Hindlimb muscle (tissue), 1 donor: ENCODE measurements at places on chromosomes 3 and 15.

DNA sequence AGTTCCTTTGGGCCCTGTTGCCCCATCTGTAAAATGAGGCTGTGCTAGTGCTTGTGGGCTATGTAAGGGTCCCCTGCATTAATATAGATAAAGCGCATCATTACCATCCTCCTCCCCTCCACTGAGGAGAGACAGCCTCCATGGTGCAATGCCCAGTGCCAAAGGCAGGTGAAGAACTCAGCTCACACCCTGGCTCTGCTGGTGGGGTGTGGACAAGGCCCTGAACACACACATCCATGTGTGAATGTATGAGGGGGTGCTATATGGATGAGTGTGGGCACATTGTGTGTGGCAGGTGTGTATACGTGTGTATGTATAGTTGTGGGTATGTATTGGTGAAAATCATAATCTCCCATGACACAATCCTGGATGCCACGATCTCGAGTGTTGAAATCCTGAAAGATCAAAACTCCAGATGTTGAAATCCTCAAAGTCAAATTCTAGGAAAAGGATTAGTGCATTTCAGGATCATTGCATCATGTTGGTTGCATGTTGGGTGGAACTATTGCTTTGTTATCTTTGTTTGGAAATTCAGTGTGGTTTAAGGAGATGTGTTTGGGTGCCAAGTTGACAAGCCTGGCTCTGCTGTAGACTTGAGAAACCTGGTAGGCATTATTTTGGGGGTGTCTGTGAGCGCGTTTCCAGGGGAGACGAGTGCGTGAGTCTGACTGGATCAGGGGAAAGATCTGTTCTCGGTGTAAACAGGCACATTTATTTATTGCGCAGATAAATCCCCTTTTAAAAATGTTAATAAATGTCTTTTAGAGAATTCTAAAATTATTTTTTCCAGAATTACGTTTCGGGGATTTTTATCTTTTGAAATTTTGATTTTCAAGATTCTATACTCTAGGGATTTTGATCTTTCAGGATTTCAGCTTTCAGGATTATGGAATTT is 42.0 kb upstream of the SEC61A1 start:
- DNase-seq: no peak

DNA sequence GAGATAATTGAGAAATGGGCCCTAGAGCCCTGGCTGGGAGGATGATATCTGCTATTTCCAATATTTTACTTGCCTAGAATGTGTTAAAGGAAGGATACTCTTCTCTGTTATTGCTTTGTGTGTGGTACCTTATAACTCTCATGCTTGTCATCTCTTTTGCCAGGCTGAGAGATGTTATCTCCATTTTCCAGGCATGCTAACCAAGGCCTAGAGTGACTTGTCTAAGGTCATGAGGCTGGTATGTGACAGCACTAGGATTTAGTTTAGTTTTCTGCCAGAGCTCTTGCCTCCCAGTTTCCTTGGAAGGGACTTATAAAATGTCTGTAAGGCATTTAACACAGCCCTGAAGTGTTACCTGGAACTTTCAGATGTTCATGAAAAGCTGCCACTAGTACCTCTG is 1.4 kb downstream of the CLK3 start:
- DNase-seq: no peak

GRCh38 chr3:150582620-150583019 is 20.5 kb upstream of the SELENOT start:
- no peak for DNase-seq

GRCh38 chr3:56985878-56986277 is 74.6 kb upstream of the SPATA12 start:
- DNase-seq: no peak

DNA sequence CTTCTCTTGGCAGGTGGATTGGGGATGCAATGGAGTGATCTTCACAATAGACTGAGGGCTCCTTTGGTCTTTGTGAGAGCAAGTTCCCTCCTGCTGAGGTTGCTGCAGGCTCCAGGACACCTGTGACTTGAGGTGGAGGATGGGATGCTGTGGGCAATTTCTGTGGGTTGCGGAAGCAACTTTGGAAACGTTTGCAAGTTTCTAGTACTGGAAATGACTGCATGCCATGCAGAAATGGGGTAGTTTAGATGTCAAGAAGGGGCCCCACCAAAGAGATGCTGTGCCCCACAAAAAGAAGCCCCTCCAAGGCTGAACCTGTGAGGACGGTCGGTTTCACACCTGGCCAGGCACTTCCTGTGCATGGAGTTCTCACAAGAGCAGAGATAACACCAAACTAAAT is 80.4 kb upstream of the XCR1 start:
- DNase-seq: no peak

DNA sequence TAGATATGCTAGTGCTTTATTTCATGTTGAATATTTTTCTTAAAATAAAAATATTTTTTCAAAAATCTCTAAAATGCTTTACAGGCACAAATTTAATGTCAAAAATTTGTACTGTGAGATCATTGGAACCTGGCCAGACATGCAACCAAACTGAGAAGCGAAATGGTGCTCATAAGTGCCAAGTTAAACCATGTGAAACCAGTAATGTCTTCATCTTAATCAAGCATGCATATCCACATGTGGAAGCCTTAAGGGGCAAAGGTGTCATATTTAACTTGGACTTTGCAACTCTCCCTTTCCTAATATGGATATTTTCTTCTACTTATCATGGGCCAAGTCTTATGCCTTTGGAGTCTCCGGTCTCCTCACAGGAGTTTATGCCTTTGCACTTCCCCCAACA is 208.9 kb upstream of the COL8A1 start:
- DNase-seq: no peak

DNA sequence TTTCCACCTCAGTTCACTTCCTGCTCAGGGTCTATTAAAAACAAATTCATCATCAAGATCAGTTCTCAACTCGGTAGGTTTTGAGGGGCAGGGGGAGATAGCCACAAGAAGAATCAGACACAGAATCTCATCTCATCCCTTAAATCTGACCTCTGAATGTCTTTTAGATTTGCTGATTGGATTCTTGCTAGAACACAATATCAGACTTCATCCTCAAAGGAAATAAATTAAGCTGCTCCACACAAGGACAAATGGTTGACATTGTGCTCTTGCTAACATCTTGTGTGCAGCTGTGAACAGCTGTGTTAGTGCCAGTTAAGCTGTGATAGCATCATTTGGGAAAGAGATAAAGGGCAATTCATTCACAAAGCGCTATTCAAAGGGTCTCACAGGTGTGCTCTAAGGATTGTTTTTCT is 184.0 kb upstream of the ADAMTS9 start:
- no peak for DNase-seq

DNA sequence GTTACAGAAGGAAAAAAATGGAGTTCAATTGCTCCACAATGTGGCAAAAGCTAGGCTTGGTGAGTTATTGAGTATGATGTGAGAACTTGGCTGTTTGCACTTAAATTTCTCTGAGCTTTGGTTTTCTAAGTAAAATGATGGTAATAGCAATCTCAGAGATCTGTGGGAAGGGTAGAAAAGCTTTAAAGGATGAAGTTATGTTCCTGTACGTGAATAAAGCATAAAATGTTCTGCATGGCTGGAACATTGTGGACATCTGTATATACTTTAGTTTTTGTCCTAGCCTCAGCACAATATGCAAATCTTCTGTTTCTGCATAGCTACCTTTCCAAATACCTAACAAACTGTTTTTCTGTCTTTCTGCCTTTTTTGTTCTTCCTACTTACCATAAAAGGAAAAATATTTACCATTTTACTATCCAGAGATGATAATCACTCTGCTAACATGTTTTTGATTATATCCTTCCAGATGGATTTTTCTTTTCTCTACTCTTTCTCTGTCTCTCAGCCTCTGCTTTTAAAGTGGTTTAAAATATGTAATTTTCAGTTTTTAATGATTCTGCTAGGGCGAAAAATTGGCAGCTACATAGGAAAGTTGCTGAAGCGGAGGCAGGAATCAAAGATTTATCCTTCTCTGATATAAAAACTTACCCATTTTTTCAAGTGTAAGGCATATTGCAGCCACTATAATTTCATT is 188.1 kb downstream of the FNDC3B start:
- DNase-seq: peak; percentile 58

DNA sequence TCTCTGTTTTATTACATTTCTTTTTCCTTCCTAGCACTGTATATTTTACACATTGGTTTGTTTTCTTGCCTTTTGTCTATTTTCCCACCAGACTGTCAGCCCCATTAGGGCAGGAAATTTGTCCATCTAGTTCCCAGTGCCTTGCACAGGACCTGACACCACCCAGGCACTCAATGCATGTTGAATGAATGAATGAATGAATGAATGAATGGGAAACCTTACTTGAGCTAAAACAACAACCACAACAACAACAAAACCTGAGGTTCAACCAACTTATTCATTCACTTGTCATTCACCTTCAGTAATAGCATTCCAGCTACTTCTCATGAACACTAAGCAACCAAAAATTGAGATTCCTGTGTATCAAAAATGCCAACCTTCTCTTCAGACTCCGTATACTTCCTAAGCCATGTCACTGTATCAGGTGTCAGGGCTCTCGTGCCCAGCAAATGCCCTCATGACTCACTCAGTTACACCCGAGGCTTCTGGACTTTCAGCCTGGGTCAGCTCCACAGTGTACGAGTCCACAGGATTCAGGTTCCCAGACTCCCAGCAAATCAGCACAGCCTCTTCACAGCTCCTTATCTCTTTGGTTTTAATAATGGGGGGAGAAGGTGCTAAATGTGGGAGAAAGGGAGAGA is 37.3 kb downstream of the FSD2 start:
- DNase-seq: no peak

DNA sequence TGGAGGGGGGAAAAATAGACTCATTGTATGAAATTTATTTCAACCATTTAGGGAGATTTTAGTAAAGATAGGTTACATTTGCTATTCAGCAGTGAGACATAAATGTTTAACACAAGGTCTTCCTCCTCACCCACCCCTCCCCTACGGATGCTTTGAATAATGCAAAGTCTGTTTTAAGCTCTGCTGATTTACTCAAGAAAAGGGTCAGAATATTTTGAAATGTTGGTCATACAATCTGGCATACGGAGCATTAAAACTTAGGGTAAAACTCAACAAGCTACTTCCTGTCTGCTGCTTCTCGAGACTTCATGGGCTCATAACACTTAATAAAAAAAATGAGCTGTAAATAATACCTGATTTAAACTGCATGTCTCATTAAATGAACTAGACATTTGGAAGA is 156.3 kb downstream of the WNT5A start:
- no peak for DNase-seq

DNA sequence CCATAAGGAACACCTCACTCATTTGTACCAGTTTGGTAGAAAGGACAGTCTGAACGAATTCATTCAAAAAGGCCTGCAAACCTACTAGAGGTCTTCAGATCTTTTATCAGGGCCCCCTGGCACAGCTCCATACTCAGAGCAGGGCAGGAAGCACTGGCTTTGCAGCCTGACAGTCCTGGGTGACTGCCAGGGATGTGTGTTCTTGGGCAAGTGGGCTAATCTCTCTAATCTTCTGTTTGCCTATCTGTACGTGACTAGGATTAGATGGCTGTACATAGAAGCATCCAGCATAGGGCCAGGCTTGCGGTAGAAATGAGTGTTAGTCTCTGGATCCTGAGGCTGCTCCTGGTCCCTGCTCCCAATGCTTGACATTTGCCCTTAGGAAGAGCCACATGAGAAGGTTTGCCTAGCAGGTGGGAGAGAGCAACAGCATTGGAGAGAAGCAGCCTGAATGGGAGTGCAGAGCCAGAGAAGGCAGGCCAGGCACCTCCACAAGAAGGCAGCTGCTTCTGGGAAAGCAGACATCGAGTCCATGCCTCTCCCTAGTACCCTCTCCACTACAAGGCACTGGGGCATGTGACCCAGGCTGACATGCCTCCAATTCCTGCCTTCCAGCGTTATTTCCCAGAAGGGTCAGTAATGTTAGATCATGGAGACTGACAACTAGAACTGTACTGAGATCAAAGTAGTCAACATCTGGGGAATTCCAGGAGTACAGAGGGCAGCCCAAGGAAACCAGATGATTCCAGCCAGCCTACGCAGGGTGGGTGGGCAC is 1.0 kb upstream of the CXCR6 start:
- DNase-seq: no peak

DNA sequence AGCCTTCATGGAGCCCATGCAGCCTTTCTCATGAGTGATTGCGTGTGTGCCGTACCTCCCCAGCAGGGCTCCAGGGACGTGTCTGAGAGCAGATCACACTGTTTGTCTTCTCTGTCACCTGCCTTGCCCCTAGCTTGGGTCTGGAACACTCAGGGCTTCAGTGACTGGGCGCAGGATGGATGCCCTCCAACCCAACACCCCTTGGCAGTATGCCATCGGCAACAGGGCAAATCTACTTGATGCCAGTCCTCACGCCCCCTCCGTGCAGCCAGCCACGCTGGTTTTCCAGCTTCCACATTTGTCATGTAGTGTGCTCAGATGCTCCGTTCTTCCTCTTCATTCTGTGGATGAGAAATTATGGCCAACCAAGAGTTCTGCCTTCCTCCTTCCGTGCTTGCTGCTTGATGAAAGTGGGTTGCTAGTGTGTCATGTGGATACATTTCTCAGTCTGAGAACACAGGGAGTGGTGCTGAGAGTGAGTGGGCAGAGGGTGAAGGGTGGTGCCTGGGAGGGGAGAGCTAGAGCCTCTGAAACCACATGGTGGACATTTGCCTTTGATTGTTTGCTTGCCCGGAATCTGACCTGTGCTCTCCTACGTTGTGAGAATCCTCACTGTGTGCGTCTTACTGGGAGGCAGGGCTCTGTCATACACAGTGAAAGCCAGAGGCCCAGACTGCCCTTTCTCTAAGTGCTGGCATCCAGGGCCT is 97.2 kb downstream of the FAM43A start:
- DNase-seq: no peak

- no peak for DNase-seq
Measured at GRCh38 chr3:182491577-182491976, 301.7 kb upstream of the ATP11B start.
